Stimulated activated CD8-positive, alpha-beta memory T cell treated with anti-CD3 and anti-CD28 coated beads, Interleukin-7, amount 100 ng/mL, for 1 hour (primary cell): ENCODE measurements at places on chromosomes 16 and 17.

GRCh38 chr16:12024429-12024828 is 47.9 kb downstream of the SNX29 start:
- no peak for DNase-seq

GRCh38 chr17:64230791-64231408 is 32.2 kb downstream of the TEX2 start:
- no peak for DNase-seq

DNA sequence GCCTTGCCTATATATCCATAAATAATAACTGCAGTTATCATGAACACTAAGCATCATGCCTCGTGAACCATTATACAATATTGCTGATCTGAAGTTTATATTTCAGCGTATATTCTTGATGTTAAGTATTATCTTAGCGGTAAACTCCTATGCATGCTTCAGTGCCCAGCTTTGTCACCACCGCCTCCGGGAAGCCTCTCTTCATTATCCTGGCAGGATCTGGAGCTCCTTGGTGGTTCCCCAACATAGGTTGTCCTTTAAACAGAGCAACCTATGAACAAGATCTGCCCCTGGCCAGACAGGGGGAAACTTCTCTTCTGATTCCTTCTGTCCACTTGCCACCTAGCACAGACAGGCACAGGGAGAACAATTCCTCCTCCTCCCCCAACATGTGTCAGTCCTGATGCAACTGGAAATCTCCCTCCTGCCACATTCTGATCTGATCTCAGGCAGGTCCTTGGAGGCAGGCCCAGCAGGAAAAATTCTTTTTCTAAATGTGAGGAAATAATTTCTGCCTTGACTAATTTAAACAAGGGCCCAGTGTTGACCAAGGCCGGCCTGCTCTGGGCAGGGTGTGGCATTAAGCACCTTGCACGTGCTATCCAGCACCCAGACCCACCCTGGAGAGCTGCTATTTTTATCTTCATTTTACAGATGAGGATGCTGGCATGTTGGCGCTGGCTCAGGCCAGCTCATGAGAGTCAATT is 22.4 kb downstream of the SPNS2 start:
- DNase-seq, result no peak

DNA sequence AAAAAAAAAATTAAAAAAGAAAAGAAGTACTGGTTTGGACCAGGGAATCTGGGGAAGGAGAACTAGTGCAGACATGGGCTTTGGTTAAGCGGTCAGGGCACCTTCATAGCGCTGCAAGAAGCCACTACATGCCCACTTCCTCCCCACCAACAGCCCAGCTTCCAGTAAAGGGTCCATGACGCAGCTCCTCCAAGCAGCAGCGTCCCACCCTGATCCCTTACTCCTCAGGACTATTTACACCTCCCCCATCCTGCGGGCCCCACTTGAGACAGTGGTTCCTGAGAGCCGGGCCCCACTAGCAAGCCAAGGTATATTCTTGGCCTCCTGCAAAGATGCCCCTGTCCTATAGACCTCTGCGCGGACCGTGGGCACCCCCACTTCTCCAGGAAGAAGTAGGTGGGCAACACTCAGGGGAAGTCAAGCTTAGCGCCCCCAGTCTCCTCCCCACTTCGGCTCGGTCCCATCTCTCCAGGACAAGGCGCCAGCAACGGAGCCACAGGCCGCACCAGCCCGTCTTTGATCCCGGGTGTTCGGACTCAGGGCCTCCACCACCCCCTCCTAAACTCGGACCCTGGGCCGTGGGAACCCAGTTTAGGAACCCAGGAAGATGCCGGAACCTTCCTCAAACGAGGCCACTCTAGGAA is 913 bp upstream of the PRR14 start:
- no peak for DNase-seq

GRCh38 chr16:582614-583331 is 7.1 kb upstream of the RAB40C start:
- DNase-seq, result no peak

- no peak for DNase-seq
Measured at GRCh38 chr16:66162821-66163220, 203.7 kb upstream of the CDH5 start.
